ENCODE measurements at places on chromosomes 7 and 10.
A peak's percentile ranks its signal among the peaks of the same experiment; 100 is the strongest.

DNA sequence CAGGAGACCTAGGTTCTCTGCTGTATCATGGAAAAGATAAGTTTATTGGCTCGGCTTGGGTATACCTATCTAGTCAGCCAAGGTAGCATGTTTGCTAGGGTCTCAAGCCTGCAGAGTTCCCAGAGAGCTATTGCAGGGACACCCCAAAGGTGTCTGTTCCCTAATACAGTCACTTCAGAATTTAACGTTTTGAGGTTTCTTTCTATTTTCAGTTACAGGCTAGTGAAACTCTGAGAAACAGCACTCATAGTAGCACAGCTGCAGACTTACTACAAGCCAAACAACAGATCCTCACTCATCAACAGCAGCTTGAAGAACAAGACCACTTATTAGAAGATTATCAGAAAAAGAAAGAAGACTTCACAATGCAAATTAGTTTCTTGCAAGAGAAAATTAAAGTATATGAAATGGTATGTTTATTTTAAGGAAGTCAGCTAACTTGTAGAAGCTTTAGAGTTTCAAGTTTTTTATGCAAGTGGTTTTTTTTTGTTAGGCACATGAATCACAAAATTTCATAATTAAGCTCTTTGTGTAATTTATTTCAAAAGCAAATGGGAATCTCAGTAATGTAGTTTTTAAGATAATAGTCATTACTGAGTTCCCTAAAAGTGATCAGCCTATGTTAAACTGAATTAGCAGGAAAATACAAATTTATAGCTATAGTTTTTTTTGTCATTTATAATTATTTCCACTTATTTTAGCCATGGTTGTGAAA lies 54.9 kb downstream of the AKAP9 start:
- no peak for DNase-seq

DNA sequence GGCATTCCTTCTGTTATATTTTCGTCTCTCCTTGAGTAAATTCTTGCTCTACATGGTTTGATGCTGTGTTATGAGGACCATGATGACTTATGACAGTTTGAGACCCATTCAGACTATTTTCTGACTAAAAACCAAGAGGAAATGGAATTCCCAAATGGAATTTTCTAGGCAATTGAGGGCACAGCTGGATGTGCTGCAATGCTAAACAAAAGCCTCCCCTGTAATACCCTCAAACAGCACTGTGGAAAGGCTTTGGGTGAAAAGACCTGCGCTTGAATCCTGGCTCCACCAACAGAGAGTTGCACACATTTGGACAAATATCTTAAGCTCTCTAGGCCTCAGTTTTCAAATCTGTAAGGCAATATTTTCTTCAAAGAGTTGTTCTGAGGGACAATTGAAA lies 129.1 kb downstream of the PRKG1 start:
- no peak for DNase-seq

DNA sequence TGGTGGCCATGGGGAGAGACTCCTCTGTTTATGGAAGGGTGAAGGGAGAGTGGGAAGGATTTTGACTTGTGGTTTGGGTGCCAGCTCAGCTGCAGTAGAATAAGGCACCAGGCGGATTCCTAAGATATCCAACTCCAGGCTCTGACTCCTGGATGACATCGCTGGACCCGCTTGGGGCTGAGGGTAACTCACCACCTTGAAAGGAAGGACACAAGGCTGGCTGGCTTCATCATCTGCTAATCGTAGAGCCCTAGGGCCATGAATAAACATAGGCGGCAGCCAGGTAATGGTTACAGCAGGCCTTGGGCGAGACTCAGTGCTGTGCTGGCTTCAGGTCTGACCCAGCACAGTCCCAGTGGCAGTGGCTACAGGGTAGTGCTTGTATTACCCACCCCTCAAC lies 16.7 kb upstream of the LIPK start:
- no peak for DNase-seq

- no peak for DNase-seq
Measured at GRCh38 chr10:22874189-22874854, 53.5 kb upstream of the ARMC3 start.

DNA sequence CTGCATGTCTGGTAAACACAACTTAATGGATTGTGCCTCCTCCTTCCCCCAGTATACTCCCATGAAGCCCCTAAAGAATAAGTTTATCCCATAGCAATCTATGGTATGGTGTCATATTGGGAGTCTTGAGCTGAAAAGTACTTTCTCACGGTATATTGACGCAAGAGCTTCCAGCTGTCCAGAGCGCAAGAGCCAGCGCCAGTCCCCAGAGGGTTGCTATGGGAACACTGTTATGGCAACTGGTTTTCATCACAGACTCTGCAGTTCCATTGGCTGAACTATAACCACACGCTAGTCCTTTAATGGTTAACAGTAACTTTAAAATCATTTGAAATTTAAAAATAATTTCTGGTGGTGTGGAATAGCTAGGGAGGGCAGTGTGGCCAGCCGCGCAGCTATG lies 46.9 kb downstream of the PRPF18 start:
- no peak for DNase-seq

DNA sequence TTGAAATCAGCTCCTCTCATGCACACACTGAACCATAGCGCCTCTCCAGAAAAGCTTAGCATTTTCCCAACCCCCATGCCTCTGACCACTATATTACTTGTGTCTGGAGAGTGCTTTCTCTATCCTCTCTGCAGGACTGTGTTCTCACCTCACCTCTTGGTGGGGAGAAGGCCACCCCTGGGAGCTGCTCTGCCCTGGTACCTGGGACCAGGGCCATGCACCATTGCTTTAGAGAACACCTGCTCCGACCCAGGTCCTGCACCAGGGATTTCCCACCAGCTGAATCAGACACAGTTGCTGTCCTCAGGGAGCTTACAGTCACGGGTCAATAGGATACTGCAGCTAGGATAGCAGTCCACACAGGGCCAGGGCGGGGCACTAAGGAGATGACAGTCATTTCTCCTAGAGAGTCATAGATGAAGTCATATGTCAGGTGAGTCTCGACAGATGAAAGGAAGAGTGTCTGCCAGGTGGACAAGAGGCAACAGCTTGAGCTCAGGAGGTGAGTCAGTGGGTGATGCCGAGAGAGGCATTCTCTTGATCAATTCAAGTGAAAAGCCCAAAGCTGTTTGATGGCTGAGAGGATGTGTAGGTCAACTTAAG lies 619 bp upstream of the LMTK2 start:
- no peak for DNase-seq

DNA sequence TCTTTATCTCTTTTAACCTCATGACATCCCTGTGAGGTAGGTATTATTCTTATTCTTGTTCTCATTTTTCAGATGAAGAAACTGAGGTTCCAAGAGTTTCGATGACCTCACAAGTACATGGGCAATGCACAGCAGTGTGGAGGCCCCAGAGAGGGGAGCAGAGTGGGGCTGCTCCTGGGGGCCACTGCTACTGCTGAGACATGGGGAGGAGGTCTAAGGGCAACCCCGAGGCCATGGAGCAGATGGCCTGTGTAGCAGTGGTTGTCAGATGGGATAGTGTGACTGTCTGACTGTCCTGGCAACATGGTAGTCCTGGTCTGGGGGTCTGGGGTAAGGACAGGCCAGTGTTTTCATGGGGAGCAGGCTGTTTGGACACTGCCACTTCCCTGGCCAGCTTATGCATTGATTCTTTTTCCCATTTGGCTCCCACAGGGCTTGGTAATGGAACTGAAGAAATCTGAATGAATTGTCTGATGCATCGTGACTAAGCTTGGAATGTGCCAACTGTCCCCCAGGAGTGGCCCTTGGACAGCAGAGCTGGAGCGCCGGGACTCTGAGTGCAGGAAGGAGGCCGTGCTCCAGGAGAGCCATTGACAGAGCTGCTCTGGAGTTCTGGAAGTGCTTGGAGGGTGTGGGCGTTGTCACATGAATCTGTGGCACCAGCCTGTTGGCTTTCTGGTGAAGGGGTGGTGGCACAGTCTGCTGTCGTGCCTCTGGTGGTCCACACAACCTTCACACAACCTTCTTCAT lies 40.9 kb downstream of the ADRA2A start:
- DNase-seq: peak; percentile 45

DNA sequence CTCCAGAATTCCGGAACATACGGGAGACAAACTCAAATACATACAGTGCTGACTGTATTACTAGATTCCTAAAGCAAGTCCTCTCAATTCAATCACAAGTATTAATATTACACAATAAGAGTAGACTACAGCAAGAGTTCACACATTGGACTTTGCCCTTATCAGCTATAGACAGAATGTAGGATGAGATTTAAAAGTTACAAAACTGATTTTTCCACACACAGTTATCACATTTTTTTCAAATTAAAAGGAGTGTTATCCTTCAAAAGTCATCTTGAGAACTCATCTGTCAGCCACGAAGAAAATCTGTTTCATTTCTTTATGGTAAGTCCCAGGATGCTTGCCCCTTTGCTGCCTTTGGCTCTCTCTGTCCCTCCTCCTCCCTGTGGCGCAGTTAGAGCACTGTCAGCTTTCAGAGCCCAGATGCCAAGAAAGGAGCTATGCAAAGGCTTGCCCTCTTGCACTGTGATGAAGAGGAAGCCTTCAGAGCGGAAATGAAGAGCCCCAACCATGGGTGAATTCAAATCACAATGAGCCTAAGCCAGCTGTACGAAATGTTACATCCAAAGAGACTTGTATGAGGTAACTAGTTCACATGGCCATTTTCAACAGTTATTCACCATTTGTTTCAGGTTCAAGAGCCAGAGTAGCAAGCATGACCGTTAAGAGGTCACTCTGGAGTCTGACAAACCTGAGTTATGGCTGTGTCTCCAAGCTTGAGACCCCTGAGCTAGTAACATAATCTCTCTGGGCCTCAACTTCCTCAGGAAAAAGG lies 10.7 kb downstream of the NCOA4 start:
- no peak for DNase-seq

DNA sequence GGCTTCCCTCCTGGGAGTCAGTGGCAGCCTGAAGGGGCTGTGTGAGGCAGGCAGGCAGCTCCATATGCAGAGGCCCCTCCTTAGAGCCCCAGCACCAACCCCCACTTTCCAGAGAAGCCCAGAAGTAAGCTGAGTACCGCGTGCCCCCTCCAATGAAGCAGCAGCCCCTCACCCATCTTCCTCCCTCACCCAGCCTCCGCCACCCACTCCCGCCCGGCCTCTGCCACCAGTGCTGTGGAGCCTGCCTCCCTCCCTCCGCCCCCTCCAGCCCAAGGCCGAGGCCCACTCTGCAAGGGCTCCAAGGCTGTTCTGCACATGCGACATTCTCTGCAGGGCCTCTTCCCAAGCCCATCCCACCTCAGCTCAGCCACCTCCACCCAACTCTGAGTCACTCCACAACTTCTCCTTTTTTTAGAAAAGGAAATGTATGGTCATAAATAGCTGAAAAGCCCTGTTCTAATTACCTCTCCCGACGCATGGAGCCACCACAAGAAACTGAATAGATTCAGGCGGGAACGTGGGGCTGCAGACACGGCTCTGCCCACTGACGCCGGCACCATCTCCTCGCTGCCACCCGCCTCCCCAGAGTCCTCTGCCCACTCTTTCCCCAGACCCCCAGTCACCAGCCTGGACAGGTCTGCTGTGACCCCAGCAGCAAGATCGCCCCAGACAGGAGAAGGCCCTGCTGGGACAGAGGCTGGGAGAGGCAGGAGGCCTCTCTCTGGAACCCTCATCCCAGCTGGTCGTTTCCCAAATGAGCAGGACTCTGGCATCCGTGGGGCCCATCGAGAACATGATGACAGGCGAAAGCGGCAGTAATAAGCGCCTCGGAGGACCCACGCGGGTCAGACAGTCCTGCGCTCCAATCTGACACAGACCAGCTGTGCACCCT lies 213.9 kb downstream of the MAD1L1 start:
- DNase-seq: peak; percentile 95

- DNase-seq: peak; percentile 27
Measured at GRCh38 chr7:151623766-151624165, 104.1 kb upstream of the RHEB start.

DNA sequence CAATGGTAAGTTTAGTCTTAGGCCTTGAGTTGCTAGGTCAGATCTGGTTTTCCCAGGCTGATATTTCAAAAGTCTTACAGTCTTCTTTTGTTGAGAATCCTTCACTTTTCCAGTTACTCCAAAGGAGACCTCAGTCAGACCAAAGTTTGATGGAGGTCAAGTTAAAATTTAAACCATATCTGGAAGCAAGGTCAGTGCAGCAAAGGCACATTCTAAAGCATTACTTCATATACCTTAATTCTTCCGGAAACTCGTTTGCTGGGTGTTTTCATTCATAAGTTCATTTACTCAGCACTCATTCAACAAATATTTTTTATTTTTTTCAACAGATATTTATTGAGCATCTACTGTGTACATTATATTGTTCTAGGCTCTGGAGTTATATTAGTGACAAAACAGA lies 403.0 kb upstream of the LRGUK start:
- no peak for DNase-seq

- peak; percentile 88 for DNase-seq
Measured at GRCh38 chr10:14039968-14040668, 290.6 kb downstream of the FRMD4A start.

- DNase-seq: no peak
Measured at GRCh38 chr7:90424720-90425119, 21.5 kb downstream of the CLDN12 start.

GRCh38 chr7:51847461-51848134 lies 531.0 kb upstream of the COBL start:
- DNase-seq: no peak

DNA sequence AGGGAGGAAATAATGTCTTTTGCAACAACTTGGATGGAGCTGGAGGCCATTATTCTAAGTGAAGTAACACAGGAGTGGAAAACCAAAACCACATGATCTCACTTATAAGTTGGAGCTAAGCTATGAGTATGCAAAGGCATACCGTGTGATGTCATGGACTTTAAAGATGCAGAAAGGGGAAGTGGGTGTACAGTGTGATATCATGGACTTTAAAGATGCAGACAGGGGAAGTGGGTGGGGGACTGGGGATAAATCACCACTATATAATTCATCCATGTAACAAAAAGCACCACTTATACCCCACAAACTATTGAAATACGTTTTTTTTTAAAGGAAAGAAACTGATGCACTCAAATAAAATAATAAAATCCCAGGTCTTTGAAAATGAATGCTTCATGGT lies 29.5 kb downstream of the LYZL2 start:
- peak; percentile 36 for DNase-seq

- peak; percentile 59 for DNase-seq
Measured at GRCh38 chr10:104449391-104449790, 95.8 kb downstream of the CFAP58 start.

DNA sequence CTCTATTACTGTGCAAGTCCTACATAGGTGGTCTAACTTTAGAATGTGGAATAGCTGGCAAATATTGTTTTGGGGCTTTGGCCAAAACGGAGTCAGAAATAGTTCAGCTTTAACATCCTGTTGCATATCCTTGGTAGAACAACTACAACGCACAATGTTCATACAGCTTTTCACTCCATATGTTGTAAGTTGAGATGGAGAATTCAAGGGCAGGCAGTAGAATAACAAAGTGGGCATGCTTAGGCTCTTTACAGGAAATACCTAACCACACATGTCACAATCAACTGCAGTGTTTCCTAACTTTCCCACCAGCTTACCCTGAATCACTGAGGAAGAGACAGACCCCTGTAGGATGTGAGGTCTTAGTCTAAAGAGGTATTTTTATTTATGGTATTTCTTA lies 122.3 kb downstream of the PPP1R3A start:
- peak; percentile 67 for DNase-seq

- no peak for DNase-seq
Measured at GRCh38 chr10:58838561-58839208, 326.0 kb downstream of the BICC1 start.

GRCh38 chr10:119541046-119541445 lies 1.5 kb downstream of the RGS10 start:
- DNase-seq: peak; percentile 88
